Stimulated activated CD4-positive, alpha-beta T cell treated with anti-CD3 and anti-CD28 coated beads, Interleukin-12 subunit alpha, Interleukin-12 subunit beta, amount 100 ng/mL, for 48 hours (primary cell): ENCODE measurements at places on chromosomes 3 and 15.

DNA sequence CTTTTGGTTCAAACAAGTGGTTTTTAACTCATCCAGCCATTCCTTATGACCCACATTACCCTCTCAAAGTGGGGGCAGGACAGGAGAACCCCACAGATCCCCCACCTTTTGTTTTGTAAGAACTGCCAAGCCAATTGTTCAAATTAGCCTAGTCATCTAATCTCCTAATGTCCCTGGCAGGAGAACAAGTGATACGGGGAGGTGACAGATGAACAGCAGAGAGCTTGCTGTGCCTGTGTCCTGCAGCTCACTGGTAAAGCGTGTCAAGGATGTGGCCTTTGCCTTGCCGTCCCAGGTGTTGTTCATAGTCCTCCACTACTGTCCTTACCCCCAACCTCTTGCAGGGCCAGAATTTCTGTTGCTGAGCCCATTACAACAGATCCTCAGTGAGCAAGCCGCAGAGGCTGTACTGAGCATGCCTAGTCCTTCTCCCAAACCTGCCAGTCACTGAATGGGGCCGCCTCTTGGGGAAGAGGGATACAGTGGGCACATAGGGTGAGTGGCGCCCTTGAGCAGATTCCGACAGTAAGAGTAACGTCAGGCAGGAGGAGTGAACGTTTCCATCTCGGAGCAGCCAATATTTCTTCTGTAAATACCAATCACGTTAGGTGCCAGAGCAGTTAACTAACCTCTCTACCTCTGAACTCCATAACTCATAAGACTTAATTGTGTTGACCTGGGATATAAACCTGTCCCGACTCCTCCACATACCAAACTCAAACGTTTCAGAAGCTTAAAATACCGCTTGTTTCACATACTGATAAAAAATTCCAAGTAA lies 87.4 kb downstream of the ITPR1 start:
- DNase-seq, result no peak

DNA sequence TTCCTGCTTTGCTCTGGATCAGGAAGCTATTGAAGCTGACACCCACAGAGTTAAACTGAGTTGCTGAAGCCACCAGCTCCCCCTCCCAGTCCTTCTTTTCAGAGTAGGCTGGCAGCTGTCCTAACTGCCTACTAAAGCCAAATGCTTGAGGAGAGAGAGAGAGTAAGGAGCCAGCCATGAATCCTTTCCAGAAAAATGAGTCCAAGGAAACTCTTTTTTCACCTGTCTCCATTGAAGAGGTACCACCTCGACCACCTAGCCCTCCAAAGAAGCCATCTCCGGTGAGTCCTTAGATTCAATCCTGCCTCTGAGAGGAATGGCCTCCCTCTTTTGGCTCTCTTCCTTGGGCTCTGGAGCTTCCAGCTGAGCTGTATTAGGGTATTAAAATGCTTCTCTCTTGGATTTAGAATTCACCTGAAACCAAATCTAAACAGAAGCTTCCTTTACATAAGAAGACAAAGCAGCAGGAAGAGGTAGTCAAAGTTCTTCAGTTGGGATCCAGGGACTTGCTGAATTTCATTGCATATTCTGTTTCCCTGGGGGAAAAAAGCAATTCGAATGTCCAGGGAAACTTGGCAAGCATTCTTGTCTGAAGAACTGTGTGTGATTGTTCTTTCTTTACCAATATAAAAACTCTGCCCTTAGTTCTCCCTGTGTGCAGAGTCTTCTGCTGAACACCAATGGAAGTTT lies at the start of gene SLC15A2:
Gene SLC15A2, plus strand, starts transcription at position 101 of the 690 bp plus-strand sequence. Its CDS starts 76 bp downstream, at position 177.
- no peak for DNase-seq

DNA sequence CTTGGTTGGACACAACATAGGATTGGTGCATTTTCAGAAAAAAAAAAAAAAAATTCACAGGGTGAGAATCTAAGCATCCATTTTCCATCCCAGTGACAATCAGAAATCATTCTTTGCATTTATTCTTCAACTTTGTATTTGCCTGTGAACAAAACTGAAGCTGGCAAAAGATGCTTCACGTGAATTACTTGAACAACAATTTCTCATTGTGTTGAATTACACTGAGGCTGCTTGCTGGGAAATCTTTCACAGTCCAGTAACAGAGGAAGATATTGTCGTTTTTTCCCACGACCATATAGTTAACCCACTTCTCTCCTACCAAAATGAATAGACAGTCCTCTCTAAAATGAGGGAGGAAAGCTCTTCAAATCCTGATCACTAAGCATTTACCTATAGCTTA lies 4.3 kb upstream of the SLCO3A1 start:
- no peak for DNase-seq

GRCh38 chr15:38609097-38609738 lies 44.6 kb upstream of the RASGRP1 start:
- DNase-seq, result no peak

DNA sequence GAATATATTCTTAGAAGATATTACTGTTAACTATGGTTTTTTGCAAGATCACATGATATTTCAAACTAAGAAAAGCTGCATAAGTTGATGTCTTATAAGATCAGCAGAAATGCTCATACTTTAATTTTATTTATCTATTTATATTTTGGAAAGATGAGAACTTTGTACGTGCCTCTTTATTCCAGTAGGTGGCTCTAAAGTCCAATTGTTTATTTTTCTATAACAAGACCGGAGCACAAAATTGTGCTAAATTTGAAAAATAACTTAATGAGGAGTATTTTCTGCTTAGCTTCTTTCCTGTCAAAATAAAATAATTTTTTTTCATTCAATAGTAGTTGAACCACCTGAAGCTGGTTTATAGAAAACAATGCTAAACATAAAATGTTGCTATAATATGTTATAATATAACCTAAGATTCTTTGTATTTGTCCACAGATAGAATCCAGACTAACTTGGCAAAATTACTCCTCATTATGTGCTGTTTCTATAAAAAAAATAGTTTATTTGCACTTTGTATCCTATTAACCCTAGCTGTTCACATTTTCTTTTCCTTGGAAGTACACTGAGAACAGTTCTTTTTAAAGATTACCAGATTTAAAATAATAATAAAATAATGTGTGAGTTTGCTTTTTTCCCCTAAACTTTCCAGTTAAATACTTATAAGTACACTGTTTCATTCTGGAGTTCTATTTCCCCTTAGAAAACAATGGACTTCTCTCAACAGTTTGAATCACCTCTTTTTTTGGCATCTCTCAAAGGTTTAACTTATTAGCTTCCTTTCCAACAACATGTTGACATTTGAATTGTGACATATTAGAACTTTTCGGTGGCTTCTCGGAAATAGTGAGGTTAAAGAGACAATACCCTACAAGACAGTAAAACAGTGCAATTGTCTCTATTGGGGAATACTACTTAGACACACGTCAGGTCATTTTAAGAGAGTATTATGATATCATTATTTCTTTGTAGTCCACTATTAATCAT lies 530.0 kb downstream of the MECOM start:
- DNase-seq, result no peak

- DNase-seq, result no peak
Observed at GRCh38 chr3:143601723-143602484, 246.4 kb downstream of the SLC9A9 start.

- no peak for DNase-seq
Observed at GRCh38 chr15:31163769-31164572, 62.4 kb upstream of the TRPM1 start.
